DMS53 (cell line): ENCODE measurements at places on chromosomes 4 and X.

- peak; percentile 14 for DNase-seq
Observed at GRCh38 chr4:154314248-154314647, 177.4 kb downstream of the DCHS2 start.

GRCh38 chr4:2927696-2928075 is 35.5 kb downstream of the NOP14 start:
- DNase-seq: no peak

DNA sequence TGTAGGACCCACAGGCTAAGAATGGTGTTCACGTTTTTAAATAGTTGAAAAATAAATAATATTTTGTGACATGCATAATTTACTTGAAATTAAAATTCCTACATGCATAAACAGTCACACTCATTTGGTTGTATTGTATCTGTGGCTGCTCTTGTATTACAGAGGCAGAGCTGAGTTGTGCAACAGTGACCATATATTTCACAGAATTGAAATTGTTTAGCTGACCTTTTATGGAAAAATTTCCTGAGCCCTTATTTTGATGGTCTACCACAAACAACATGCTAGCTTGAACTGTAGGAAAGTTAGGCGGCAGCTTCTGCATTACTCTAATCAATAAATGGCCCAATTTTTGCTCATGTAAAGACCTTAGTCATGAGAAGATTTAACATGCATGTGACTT is 633.4 kb upstream of the AADAT start:
- no peak for DNase-seq

- DNase-seq: no peak
Observed at GRCh38 chr4:114052227-114052626, 72.8 kb upstream of the ARSJ start.

GRCh38 chr4:16916719-16917337 is 18.4 kb upstream of the LDB2 start:
- DNase-seq: peak; percentile 88

- DNase-seq: peak; percentile 75
Observed at GRCh38 chr4:20299515-20299914, 47.8 kb downstream of the SLIT2 start.

DNA sequence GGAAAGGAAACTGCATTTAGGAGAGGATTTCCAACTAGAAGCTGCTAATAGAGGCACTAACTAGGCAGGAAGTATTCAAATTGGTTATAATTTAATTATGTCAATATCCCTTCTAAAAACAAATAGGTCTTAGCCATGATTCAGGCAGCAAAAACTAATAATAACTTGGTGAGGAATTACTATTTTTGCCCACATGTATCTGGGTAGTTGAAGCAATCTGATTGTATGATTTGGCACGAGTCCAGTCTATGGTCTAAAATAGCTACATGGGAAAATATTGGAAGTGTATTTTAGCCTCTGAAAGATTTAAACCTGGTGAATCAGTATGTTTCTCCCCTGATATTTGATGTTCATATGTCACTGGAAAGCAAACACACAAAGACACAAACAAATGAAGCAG is 62.2 kb downstream of the MFAP3L start:
- no peak for DNase-seq

GRCh38 chrX:113305496-113305895 is 464.9 kb upstream of the AMOT start:
- DNase-seq: no peak

- DNase-seq: no peak
Observed at GRCh38 chrX:133655275-133656265, 240.3 kb upstream of the GPC4 start.

GRCh38 chr4:140150636-140150885 is 3.4 kb downstream of the MAML3 start:
- DNase-seq: no peak

- DNase-seq: peak; percentile 87
Observed at GRCh38 chrX:41561045-41561444, 113.9 kb downstream of the NYX start.

DNA sequence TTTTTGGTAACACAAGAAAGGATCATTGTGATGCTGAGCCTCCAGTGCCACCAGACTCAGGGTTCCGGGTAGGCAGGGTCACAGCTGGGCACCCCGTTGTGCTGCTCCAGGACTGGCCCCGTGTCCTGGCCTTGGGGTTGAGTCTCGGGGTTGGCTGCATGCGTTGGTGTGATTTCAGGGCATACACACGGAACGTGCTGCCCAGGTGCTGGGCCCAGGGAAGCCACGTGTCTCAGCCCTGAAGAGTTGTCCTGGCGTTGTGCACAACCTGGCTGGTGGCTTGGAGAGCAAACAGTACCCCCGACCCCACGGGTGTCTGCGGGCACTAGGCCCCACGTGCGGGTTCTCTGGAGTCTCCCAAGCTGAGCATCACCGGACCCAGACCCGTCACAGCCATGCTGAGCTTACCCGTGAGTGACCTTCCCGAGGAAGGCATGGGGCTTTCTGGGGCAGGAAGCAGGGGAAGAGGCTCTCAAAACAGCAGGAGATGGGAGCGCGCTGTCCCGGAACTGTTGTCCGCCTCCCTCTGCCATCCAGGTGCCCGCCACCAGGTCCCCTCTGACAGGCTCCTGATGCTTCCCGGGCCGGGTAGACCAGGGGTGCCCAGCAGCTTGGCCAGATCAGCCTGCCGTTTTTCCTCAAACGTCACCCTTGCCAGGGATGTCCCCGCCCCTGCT is 66.1 kb upstream of the ENPP6 start:
- peak; percentile 82 for DNase-seq

DNA sequence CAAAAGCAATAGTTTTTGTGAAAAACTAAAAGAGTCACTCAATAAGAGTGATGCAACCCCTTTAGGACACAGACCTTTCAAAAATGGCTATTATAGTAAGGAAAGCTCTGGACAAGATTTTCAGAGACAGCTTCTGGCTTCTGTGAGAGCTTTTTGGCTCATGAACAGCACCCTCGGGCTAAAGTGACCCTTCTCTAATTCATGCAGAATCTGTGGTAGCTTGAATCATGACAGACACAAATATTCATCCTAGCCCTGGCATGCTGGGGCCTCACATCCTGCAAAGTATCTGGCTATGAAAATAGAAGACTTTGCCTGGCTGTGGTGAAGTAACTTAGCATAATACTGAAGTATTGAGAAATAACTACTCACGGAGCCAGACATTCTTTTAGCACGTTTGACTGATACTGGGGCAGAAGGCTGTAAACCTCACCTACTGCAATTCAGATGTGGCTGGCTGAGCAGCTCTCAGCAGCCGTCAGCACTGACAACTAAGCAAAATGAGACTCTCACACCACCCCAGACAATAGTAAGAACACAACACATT is 327.3 kb downstream of the MAPK10 start:
- no peak for DNase-seq

DNA sequence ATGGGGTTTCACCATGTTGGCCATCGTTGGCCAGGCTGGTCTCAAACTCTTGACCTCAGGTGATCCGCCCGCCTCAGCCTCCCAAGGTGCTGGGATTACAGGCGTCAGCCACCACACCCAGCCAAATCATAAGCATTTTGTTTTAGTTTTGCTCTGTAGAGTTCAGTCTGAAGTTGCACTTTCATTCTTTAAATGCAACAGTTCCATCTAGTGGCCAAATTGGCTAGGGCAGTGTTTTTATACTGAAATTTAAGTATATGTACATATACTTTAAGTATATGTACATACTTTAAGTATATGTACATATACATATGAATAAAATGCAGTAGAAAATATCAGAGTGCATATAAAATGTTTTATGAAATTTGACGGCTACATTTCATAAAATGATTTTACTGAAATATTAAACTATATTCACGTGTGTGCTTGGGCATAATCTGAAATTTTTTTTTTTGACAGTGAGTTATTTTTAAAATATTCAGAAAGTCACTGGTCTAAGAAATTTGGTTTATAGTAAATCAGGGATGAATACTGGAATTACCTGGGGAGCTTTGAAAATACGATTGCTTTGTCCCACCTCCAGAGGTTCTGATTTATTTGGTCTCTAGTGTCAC is 145.5 kb downstream of the NWD2 start:
- DNase-seq: peak; percentile 90

DNA sequence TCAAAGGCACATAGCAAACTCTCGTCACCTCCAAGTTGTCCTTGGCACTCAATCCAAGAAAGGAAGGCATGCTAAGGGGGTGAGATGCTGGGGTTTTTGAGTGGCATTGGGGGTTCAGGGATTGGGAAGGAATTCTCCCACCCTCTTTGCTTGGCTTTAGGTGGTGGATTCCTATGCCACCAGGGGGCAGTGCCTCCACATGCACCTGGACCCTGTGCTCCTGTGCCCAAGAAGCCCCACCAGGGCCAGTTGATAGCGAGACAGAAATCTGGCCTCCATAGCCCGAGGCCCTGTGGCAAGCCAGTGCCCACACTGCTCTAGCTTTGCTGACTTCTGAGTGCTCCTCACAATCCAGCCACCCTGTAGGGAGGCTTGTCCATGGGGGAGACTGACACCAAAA is 2.0 kb upstream of the FATE1 start:
- DNase-seq: peak; percentile 37

DNA sequence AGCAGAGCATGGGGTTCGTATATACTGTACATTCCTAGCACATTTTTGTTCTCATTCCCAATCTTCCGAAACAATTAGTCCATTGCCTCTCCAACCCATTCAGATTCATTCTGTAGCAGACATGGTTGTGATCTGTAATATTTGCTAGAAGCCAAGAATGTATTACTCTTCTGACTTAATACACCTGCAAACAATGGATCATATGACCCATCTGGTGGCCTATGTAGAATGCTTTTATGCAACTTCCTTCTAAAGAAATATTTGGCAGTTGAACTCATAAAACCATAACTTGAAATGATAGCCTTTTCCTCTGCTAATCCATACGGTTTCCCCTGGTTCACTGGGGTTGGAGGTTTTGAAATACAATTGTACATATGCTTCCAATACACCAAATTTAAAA is 32.8 kb upstream of the SGMS2 start:
- peak; percentile 10 for DNase-seq

DNA sequence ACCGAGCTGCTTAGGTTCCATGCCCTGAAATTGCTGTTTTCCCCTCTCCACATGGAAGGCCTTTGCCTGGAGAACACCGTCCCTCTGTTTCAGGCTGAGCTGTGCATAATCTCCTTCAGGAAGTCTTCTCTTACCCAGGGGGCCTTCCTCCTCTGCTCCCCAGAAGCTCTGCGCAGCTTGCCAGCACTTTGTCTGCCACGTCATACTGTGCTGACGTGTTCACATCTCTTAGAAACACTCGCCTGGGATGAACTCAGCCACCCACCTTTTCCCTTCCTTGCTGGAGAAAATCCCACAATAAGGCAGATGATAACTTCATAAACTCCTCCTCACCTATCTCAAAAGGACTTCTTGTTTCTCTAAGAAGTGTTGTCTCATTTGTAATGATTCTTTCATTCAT is 110.7 kb downstream of the ARHGAP10 start:
- no peak for DNase-seq

DNA sequence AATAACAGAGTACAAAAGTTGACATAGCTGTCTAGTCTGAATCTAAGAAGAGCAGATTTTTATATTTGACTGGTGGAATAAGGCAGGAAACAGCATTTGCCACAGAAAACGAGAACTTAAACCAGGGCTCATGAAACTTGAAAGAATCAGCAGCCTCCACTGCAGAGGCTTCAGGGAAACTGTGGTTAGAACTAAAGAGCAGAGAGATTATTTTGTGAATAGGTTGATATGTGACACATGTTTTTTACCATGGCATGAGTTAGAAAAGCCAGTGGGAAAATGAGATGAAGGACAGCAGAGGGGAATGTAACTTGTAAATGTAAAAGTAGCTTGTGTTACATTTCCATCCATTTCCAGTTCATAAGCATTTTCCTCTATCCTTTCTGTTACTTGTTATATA is 63.7 kb upstream of the CAMK2D start:
- no peak for DNase-seq

DNA sequence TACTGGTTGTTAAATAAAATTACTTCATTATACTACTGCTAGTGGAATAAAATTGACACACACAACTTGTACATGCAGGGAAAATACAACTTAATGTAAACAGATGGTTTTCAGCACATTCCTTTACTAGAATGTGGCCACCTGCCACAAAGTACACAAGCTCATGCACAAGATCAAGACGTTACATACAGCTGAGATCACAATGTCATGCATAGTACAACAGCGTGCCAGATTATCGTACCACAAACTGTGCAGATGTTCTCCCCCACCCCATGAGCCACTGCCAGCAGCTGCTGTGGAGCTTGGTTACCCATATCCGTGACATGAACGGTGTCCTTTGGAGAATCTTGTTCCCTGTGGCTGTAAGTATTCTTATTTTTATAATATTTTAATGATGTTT is 27.7 kb downstream of the FBXO8 start:
- peak; percentile 55 for DNase-seq

DNA sequence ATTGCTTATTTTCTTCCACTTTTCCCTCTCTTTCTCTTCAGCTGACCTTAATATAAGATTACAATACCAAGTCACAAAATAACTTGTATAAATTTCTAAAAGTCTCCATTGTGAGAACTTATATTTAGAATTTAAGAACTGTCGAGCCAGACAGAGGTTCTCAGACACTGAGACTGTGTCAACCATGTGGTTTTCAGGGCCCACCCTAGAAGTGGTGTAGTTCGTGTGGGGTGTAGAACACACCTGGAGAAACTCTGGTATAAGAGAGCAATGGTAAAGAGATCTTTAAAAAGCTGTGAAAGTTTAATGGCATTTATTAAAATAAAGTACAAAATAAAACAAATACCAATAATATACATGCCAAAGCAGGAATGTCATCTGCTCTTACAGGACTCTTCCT is 19.7 kb downstream of the CPEB2 start:
- DNase-seq: no peak

DNA sequence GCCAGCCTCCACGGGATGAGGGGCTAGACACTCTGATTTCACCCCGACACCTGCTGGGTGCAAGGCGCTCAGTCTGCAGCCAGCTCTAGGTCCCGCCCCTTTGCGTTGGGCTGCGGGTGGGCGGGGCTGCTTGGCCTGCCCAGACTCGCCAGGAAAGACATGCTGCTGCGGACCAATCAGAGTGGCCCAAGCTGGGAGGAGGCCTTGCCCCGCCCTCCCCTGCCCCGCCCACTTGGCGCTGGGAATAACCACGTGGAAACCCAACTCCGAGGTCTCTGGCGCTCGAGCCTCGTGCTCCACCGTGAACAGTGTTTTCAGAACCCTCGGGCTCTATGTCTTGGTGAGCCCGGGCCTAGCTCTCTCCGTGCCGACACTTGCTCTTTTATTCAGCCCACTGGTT is 5.3 kb upstream of the VMA21 start:
- no peak for DNase-seq

- no peak for DNase-seq
Observed at GRCh38 chrX:6024204-6024603, 204.5 kb downstream of the NLGN4X start.
